ENCODE measurements at places on chromosomes 13 and 19. TPM values are rescaled to one million over a fixed set of nuclear protein-coding genes. Genes with fewer than 3 reads are reported as not detected.
A peak's percentile ranks its signal among the peaks of the same experiment; 100 is the strongest.

DNA sequence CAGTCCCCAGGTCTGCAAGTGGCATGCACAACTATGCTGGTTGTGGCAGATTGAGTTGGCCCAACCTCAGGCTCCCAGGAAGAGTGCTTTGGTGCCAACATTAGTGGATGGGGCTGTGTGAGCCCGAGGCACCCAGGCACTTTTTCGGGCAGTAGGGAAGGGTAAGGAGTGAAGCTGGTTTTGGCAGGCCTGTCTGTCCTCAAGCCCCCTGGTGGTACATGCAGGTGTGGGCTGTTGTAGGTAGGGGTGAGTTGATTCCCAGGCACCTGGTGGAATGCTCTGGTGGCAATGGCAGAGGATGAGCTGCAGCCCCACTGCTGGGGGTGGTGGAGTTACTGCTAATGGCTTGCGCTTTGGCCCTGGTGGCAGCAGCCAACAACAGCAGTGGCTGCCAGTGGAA lies 723.7 kb upstream of the SLITRK1 start:
- no peak for DNase-seq

DNA sequence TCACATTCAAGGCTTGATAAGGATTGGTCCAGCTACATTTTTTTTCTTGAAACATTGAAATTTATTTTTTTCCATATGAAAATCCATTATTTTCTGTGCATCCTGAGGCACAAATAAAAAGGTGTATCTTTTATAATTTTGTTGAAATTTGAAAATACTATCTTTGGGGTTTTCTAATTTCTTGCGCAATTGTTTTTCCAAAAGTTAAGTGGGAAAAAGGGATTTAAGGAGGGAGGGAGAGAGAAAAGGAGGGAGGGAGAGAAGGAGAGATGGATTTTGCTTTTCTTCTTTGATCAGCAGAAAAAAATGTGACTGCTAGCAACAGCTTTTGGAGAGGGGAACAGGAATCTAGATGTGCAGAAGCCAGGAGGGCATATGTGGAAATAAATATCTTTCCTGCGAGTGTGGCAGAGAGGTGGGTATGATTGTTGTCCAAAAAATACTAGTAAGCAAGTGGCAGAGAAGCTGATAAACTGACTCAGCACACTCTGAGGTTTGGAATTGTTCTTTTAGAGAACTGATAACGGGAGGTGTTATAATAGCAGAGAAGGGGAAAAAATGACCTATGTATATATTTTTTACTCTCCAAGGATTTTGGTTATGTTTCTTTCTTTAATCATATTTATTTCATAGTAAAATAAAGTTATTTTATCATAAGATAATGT lies 61.2 kb upstream of the EDNRB start:
- DNase-seq = no peak

- no peak for DNase-seq
Measured at GRCh38 chr19:55305983-55306562, 19.1 kb downstream of the TMEM150B start.

DNA sequence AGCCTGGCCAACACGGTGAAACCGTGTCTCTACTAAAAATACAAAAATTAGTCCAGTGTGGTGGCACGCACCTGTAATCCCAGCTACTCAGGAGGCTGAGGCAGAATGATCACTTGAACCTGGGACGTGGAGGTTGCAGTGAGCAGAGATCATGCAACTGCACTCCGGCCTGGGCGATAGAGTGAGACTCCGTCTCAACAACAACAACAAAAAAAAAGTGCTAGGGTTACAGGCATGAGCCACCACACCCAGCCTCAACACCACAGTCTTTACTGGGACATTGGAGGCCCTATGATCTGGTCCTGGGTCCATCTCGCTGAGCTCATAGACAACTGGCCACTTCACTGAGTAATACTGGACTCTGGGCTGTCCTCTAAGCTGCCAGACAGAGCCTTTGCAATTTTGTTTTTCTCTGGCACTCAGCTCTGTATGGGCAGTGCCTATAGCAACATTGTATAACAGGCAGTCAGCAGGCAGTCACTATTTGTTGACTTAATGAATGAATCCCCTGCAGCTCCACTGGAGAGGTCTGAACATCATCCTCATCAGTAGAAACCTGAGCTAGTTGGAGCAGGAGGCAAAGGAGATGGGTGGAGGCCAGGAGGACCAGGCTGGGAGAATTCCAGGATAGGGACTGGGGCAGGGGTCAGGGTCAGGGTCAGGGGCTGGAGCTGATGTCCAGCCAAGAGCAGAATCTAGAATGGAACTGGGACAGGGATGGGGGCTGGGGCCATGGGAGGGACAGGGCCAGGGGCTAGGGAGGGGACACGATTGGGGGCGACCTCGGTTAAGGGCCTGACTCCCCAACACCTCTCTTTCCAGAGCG lies 8.1 kb downstream of the BLOC1S3 start:
- DNase-seq = no peak

- peak; percentile 94 for DNase-seq
Measured at GRCh38 chr13:97256343-97256783, 34.2 kb downstream of the MBNL2 start.

- peak; percentile 31 for DNase-seq
Measured at GRCh38 chr19:13597640-13598039, 91.4 kb upstream of the CACNA1A start.

TEX29 gene
- not detected for total RNA-seq
